Stimulated activated CD8-positive, alpha-beta memory T cell treated with anti-CD3 and anti-CD28 coated beads, Interleukin-12 subunit alpha, Interleukin-12 subunit beta, amount 100 ng/mL, for 1 hour (primary cell): ENCODE measurements at places on chromosomes 7 and 10.

- DNase-seq, result no peak
Observed at GRCh38 chr7:132575419-132575981, 770 bp downstream of the PLXNA4 start.

GRCh38 chr7:101869026-101869900 lies 51.8 kb downstream of the CUX1 start:
- no peak for DNase-seq

GRCh38 chr7:37915438-37915837 lies 1.2 kb downstream of the SFRP4 start:
- DNase-seq, result no peak

GRCh38 chr10:90175161-90175681 lies 473.8 kb downstream of the KIF20B start:
- no peak for DNase-seq

- no peak for DNase-seq
Observed at GRCh38 chr7:28277958-28278357, 97.4 kb upstream of the JAZF1 start.

GRCh38 chr10:33010132-33011037 lies 52.4 kb upstream of the ITGB1 start:
- no peak for DNase-seq

- DNase-seq, result no peak
Observed at GRCh38 chr10:22320591-22321155, at the start of gene BMI1. TSS of gene BMI1 (plus strand) at chr10:22321099. CDS start at chr10:22326450, 5,351 bp downstream.

- no peak for DNase-seq
Observed at GRCh38 chr7:18117482-18117881, 89.8 kb upstream of the PRPS1L1 start.

GRCh38 chr7:89687211-89687610 lies 467.1 kb upstream of the STEAP1 start:
- no peak for DNase-seq

GRCh38 chr10:18610517-18610916 lies 40.9 kb downstream of the NSUN6 start:
- no peak for DNase-seq

- no peak for DNase-seq
Observed at GRCh38 chr7:14714161-14714728, 188.3 kb downstream of the DGKB start.

GRCh38 chr10:47264797-47265281 lies 35.2 kb upstream of the GDF10 start:
- peak; percentile 49 for DNase-seq

DNA sequence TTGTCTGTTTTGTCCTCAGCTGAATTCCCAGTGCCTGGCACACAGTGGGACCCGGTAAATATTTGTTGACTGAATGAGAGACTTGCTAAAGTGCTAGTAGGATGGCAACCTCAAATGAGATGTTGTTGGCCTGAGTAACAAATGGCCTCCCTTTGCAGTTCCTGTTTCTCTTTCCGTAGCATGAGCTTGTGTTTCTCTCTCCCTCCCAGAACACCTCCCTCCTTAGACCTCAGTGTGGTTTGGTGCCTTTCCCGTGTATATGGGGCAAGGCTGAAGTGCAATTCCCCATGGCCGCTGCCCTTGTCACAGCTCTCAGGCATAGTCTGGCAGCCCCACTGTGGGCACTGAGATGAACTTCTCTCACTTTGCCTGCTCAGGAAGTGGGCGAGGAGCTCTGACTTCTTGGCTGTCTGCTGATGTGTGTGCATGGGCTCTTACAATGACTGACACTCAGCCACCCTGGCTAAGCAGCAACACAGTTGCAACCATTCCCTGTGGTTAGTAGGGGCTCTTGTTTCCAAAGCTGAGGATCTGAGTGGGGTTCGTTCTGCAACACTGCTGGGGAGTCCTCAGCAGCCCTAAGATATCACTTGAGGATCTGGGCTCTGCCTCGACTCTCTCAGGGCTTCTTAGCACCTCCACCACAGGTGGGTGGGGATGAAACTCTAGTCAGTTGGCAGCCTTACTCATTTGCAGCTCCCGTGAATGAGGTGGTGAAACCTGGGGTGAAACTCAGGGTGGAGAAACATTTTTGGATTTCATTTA lies 136.1 kb downstream of the ICA1 start:
- peak; percentile 51 for DNase-seq

GRCh38 chr7:44290252-44290620 lies 35.2 kb downstream of the CAMK2B start:
- no peak for DNase-seq

DNA sequence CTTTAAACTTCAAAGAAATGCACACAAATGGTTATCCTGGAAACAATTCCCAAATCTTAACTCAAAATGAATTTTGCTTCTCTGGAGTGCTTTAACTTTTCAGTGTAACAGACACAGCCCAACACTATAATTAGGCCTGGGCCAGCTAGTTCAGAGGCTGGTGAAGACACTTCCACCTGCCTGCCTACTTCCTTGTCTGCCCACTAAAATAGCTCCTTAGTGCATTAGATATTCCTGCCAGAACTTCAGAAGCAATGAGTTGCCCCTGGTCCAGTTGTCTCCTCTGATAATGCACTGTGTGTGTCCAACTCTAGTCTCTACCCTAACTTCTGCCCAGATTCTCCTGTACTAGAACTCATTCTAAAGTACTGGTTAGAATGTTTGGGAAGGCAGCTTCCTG lies 150.9 kb upstream of the PRSS58 start:
- DNase-seq, result no peak

- DNase-seq, result no peak
Observed at GRCh38 chr10:132571650-132572544, 34.3 kb downstream of the INPP5A start.

DNA sequence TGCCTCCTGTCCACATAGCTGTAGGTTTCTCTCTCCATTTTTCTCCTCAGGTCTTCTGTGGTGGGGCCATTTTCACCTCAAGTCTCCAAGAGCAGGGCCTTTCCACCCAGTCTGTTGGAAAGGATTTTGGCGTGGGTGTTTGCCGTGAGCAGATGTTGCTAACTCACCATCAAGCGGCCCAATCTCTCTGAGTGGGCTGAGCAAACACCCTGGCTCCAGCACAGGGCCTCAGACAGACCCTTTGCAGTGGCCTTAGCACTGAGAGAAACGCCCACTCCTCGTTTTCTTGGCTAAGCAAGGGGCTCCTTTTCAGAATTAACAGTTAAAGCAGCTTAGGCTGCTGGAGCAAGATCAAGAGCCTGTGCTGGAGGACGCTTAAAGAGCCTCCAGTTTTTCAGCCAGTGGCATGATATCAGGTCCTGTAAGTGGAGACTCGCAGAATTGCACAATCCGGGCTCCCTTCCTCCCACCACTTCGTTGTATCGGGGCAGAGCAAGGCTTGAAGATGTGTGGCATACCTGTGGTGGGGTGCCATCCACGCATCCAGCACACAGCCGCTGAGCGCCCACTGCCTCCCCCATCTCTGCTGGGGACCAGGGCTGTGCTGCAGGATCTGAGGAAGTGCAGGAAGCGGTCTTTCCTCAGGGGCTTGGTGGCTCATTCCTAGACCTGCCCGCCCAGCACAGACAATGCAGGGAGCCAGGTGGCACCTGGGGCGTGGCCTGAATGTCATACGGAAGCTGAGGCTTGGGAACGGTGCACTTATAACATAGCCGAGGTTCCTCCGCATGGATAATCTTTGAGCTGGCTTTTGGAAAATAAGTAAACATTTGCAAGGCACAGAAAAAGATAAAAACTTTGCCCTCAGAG lies 142.7 kb downstream of the ADARB2 start:
- no peak for DNase-seq

GRCh38 chr7:3897430-3898372 lies 596.6 kb downstream of the SDK1 start:
- peak; percentile 6 for DNase-seq

GRCh38 chr10:130936851-130937250 lies 374.7 kb downstream of the TCERG1L start:
- no peak for DNase-seq

DNA sequence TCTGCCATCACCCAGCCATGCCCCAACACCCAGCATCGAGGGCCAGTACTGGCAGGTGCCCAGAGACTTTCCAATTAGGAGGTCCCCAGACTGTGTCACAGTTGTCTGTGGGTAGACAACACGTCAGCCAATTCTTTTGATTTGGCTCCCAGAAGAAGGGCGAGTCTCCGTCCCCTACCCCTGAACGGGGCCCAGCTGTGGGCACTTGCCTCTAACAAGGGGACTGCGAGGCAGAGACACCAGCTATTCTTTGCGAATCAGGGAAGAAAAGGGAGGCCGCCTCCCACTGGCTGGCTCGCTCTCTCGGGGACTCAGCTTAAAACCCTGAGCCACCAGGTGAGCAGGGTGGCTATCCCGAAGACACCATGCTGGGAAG lies 167.3 kb downstream of the USP6NL start:
- no peak for DNase-seq

DNA sequence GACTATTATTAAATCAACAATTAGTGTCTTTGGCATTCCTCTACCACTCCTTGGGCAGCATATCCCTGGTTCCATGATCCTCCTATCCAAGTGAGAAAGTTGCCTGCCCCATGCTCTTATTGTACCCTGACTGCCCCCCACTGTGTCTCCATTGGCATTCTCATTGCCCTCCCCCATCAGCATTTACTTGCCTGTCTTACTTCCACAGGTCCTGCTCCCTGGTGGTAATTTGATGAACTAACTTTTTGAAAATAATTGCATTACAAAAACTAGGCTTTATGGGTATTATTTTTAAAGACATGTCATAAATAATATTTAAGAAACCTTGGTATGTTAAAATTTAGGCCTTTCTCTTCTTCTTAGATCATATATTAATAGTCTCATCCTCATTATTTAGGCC lies 346.4 kb downstream of the PCLO start:
- DNase-seq, result no peak

- no peak for DNase-seq
Observed at GRCh38 chr7:157679607-157680006, 342.8 kb downstream of the DNAJB6 start.

- no peak for DNase-seq
Observed at GRCh38 chr10:68560943-68561864, 1.1 kb downstream of the TET1 start.

- no peak for DNase-seq
Observed at GRCh38 chr10:75050149-75050919, 61.1 kb upstream of the SAMD8 start.

- peak; percentile 21 for DNase-seq
Observed at GRCh38 chr10:6665847-6666246, 85.8 kb upstream of the PRKCQ start.

GRCh38 chr10:91295346-91295745 lies 74.9 kb downstream of the PCGF5 start:
- no peak for DNase-seq

- no peak for DNase-seq
Observed at GRCh38 chr7:41399171-41399570, 303.7 kb downstream of the INHBA start.

DNA sequence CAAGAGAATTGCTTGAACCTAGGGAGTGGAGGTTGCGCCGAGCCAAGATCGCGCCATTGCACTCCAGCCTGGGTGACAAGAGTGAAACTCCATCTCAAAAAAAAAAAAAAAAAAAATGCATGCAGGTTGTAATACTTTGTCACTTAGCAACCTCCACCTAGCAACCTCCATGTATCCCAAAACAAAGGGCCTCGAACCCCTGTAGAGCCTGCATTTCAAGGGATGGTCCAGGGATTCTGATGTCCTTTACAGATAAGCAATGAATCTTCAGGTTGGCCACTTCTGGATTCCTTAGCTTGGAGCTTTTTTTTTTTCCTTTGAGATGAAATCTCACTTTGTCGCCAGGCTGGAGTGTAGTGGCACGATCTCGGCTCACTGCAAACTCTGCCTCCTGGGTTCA lies 1211.0 kb downstream of the TYW1 start:
- DNase-seq, result no peak

GRCh38 chr7:25988640-25989039 lies 163.4 kb upstream of the NFE2L3 start:
- DNase-seq, result no peak

DNA sequence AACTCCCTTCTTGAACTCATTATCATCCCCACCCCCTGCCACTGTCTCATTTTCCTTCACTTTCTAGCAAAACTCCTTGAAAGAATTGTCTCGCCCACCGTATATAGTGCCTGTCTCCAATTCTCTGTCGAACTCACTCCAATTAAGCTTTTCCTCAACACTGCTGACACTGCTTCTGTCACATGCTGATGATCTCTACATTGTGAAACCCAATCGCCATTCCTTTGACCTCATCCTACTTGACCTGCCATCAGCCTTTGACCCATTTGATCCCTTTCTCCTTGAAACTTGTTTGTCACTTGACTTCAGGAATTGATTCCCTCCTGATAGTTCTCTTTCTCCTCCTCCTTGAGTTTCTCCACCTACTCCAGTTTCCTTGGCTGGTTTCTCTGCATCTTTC lies 54.8 kb downstream of the CCDC71L start:
- no peak for DNase-seq

DNA sequence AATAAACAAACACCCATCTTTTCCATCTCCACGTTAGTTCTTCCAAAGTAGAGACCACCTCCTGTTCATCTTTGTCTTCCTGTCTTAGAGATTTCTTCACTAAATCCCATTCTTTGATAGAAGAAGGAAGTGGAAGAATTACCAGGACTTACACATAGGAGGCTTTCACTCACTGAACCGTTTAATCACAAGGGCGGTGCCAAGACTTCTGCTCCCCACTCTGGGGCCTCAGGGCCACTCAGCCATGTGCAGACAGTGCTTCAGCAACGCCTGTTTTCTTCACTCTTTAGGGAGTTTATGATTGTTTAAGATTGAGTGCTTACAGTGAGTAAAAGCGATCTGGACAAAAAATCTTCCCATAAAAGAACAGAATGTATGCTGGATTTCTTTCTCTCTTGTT lies 63.9 kb upstream of the SORCS3 start:
- DNase-seq, result no peak

GRCh38 chr7:83347945-83348444 lies 185.3 kb upstream of the PCLO start:
- DNase-seq, result no peak

DNA sequence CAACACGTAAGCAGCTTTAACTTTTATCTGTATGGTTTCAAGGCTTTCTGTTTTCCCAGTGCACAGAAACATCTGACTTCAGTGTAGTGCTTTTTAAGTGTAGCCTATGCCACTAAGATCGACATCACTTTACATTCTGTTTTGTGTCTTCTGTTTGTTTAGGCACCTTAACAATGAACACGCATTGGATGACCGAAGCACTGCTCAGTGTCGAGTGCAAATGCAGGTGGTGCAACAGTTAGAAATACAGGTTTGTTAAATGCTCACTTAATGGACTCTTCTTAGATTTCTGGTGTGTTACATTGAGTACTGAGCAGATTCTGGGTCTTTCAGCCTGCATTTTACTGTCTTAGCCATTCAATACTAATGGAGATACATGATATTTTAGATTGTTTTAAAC lies 237.4 kb downstream of the FOXP2 start:
- DNase-seq, result no peak

DNA sequence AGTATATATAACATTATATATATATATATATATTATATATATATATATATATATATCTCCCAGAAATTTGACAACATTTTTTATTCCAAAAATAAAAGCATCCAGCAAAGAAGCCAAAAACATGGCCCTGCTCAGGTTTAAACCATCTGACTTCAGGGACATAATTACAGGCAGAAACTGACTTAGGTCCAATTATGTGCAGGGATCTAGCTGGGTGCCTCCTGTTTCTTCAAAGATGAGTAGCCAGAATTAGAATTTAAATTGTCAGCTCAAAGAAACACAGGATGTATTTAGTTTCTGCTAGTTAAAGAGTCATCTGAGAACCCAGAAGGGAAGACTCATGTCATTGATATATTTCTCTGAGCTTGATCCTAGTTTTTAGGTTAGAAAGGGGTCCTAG lies 656.4 kb upstream of the TEX47 start:
- DNase-seq, result no peak
